ENCODE measurements at places on chromosomes 6 and 20.

- DNase-seq: no peak
These were observed 206.5 kb upstream of the ZNF184 start for GRCh38 chr6:27679308-27679963.

DNA sequence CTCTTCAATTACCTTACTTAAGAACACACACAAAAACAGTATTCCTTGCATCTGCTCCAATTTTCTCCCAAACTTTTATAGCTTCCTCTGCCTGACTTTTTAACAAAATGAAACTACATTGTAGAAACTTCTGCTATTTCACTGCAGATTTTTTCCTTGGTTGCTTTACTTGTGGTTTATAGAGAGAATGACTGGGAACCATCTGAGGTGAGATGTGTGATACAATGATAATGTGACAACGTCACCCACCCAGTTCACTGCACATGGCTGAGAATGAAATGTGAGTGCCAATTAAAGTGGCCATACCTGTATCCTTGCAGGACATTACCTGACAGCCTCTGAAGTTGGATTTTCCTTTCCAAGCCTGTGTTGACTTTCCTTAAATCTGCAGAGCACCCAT, 258.4 kb downstream of the CD83 start:
- no peak for DNase-seq

GRCh38 chr6:55034752-55035151, 139.6 kb upstream of the HCRTR2 start:
- DNase-seq: no peak

GRCh38 chr6:150142670-150143515, at the start of gene PPP1R14C:
Gene PPP1R14C, plus strand, starts transcription at chr6:150143044. Its CDS starts 149 bp downstream, at chr6:150143193.
- no peak for DNase-seq

- no peak for DNase-seq
These were observed 64.3 kb downstream of the CDH22 start for GRCh38 chr20:46243707-46244628.

DNA sequence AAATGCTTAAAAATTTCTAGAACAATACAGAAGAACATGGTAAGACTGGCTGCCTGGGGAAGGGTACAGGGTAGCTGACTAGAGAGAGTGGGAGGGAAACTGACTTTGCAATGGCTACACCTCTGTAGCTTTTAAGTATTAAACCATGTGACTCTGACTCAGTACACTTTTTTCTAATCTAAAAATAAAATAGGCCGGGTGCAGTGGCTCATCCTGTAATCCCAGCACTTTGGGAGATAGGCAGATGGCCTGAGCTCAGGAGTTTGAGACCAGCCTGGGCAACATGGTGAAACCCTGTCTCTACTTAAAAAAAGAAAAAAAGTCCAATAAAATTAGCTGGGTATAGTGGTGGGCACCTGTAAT, 18.5 kb downstream of the ATP9A start:
- no peak for DNase-seq

DNA sequence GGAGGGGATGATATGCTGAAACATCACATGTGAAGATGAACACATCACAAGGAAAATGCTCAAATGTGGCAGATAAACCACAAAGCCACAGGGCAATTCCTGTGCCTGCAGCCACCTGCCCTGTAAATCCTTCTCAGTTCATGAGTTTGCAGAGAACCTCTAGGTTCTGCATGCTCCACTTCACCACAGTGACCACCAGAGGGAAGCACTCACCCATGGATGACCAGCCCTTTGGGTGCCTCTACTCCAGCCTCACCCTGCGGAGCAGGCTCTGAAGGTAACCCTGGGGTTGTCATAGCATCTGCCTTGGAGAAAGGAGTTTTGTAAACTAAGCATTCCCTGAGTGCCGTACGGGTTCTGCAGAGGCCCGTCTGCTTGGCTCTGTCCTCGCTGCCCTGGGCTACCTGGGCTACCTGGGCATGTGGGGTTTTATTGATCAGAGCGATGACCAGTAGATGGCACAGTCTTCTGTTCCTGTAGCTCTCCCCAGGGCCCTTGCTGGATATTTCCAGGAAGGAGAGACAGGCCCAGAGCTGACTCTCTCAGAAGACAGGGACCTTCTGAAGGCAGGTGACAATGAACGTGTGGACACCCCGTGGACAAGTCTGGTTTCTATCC, 31.7 kb upstream of the CST1 start:
- DNase-seq: no peak

DNA sequence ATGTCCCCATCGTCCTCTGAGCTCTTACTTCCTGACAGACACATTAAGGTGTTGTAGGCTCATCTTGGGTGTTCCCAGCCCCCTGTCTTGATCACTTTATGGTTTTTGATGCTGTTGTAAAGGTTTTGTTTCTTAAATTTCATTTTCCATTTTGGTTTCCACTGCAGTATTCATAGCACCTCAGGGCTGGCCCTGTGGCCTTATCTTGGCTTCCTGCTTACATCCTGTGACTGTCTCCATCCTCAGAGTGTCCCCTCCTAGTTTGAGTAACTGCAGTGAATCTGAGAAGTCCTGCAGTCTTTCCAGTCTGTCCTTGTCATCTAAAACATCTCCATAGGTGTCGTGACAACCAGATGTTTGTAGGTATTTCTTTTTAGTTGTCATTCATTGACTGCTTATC, 50.9 kb downstream of the JARID2 start:
- no peak for DNase-seq

DNA sequence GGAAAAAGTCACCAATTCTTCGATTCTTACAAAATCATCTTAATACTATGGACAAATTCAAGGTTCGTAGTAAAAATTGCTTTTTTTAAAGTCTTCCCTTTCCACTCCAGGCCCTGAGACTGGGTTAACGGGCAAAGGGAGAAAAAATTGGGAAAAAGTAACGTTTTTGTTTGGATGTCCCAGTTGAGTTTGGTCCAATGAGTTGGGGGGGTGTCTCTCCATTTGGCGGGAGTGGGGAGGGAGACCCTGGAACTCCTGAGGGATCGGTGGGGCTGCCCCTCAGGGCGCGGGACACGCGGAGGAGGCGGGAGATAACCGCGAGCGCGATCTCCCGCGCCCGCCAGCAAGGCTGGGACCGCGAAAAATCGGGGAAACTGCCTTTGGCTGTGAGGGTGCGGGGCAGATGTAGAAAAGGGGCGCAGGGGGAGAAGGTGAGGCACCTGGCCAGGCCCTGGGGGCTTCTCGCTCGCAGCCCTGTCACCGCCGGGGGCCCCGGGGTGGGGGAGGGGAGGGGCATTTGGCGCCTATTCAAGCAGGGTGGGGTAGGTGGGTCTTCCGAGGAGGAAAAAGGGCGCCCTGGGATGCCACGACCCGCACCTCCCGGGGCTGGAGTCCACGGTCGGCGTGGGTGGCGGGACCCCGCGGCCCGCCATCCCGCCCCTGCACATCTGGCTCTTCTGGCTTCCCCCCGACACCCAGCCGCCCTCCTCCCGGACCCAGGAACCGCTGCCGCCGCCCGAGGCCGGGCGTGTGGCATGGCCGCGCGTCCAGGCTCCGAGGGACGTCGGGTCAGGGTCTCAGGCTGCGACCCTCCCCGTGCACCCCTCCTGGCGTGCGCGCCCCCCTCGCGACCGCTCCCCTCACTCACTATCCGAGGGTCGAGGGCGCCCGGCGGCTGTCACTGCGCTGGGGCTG, 595 bp downstream of the FBXO5 start:
- DNase-seq: no peak

DNA sequence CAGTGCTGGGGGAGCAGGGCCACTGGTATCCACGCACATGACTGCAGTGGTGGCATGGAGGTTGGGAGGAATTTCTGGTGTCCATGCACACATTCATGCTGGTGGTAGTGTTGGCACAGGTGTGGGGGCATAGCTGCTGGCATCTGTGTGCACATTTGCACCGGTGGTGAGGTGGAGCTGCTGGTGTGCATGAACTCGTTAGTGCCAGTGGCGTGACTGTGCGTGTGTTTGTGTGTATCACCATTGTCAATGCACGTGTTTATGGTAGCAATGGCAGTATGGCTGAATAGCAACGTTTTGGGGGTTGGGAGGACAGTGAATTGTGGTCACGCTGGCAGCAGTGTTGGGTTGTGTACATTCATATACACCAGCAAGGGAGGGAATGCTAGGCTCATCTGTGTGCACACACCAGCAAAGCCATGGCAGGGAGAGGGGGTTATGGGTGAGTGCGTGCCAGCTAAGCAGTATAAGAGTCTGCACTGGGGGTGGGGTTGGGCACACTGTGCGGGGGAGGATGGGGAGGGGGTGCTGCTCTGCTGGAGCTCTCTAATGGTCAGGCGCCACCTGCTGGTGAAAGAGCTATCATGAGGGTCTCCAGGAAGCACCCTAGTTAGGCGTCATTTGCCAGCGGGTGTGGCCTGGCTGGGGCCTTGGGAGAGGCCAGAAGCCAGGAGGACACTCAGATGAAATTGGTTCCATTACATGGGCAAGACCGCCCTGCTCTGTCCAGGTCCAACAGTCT, 626.1 kb upstream of the ID4 start:
- no peak for DNase-seq

- DNase-seq: no peak
These were observed 315.4 kb upstream of the SASH1 start for GRCh38 chr6:148027201-148027600.

DNA sequence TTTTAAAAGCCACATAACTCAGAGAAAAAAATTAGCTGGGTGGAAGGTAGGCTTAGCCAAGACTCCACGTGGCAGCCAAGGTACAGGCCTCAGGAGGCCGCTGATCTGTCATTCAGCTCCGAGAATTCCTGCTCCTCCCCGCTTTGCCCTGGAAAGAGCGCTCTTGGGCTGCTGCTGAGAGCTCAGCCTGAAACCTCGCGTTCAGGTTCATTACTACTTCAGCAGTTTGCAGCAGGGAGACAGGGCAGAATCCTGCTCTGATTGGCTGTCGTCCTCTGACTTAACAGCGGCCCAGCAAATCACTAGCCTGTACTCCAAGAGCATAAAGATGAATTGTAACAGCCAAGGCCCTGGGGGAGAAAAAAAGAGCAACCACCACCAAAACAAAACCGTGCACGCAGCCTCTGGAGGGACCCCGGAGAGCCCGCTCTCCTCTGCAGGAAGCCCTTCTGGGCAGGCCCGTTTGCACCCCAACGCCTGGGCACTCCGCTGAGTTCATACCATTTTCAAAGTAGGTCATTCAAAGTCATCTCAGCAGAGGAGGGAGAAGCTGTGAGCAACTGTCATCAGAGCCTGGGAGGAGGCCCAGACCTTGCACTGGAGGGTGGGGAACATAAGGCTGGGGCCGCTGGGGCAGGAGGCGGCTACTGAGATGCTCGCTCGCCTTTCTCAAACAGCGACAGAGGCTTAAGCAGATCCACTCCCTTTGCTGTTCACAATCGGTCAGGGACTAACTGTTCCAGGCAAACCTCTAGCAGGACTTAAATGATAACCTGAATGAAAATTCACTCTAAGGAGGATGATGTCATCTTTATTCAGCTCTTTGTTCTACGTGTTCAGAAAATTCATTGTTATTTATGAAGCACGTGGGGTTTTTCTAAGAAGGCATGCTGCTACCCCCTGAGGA, 42.3 kb upstream of the ATXN1 start:
- DNase-seq: no peak

GRCh38 chr6:152351742-152352141, 285.4 kb downstream of the SYNE1 start:
- no peak for DNase-seq

DNA sequence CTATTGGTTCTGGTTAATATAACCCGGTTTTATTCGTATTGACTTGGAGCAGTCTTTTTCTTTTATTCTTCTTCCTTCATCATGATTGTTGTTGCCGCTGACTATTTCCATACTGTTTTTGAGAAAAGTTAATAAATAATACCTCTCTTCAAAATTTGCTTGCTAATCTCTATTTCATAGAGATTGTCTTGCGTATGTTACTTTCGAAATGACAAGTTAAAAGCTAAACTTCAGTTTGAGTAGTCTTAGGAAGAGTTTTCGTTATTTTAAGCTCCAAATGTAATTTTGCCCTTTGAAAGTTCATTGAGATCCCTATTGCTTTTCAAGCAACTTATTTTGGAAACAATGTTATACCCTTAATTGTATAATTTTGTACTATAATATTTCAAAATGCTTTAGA, 36.4 kb downstream of the DCBLD1 start:
- no peak for DNase-seq

GRCh38 chr6:4491501-4492260, 284.5 kb upstream of the CDYL start:
- no peak for DNase-seq

DNA sequence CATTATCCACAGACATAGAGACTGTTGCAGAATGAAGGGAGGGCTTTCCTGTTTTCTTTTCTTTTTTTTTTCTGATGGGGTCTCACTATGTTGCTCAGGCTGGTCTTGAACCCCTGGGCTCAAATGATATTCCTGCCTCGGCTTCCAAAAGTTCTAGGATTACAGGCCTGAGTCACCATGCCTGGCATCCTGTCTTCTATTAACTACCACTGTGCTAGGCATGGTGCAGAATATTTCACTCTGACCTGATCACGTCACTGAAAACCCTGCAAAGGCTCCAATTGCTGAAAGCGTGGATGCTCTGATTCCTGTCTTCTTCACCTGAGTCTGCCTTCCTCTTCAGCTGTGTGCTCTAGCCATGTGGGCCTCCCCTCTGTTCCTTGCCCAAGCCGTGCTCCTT, 8.5 kb upstream of the DNMT3B start:
- DNase-seq: no peak

DNA sequence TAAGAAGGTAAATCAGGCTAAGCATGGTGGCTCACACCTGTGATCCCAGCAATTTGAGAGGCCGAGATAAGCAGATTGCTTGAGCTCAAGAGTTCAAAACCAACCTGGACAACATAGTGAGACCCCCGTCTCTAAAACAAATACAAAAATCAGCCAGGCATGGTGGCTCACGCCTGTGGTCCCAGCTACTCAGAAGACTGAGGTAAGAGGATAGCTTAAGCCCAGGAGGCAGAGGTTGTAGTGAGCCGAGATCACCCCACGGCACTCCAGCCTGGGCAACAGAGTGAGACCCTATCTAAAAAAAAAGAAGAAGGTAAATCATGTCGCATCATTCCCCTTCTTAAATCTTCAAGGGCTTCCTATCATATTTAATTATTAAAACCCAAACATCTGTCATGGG, 39.0 kb upstream of the PRND start:
- DNase-seq: no peak

DNA sequence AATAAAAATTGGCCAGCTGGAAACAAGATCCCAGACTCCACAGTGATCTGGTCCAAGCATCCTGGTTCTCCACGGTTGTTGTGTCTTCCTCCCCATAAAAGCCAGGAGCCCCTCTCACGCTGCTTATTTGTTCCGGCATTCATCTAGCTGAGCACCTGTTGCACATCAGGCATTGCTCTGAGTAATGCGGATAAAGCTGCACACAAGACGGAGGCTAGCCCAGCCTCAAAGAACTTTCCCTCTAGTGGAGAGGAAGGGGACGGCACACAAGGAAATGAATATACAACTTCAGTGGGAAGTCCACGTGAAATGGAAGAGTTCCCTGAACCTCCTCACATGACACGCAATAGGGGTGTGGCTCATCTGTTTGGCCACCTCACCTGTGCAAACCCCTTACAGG, 30.3 kb upstream of the NXT1 start:
- DNase-seq: no peak

GRCh38 chr6:18676548-18676947, 289.4 kb downstream of the RNF144B start:
- no peak for DNase-seq

DNA sequence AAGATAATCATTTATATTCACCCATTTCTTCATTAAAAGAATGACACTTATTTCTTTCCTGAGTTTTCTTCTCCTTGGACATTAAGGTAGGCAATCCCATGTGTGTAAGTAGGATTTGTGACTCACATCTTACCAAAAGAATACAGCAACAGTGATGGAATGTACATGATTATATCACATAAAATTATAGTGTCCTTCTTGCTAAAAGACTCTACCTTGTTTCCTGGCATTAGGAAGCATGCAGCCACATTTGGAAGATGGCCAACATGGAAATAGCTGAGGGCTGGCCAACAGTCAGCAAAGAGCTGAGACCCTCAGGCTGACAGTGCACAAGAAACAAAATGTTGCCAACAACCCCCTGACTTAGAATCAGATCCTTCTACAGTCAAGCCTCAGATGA, 327.9 kb upstream of the MARCKS start:
- no peak for DNase-seq

All from stimulated activated CD4-positive, alpha-beta T cell treated with anti-CD3 and anti-CD28 coated beads, TNF-alpha, amount 100 ng/mL, for 1 hour (primary cell).